CD4-positive, alpha-beta memory T cell (primary cell): ENCODE measurements at places on chromosomes 13 and 19.
A peak's percentile ranks its signal among the peaks of the same experiment; 100 is the strongest.

DNA sequence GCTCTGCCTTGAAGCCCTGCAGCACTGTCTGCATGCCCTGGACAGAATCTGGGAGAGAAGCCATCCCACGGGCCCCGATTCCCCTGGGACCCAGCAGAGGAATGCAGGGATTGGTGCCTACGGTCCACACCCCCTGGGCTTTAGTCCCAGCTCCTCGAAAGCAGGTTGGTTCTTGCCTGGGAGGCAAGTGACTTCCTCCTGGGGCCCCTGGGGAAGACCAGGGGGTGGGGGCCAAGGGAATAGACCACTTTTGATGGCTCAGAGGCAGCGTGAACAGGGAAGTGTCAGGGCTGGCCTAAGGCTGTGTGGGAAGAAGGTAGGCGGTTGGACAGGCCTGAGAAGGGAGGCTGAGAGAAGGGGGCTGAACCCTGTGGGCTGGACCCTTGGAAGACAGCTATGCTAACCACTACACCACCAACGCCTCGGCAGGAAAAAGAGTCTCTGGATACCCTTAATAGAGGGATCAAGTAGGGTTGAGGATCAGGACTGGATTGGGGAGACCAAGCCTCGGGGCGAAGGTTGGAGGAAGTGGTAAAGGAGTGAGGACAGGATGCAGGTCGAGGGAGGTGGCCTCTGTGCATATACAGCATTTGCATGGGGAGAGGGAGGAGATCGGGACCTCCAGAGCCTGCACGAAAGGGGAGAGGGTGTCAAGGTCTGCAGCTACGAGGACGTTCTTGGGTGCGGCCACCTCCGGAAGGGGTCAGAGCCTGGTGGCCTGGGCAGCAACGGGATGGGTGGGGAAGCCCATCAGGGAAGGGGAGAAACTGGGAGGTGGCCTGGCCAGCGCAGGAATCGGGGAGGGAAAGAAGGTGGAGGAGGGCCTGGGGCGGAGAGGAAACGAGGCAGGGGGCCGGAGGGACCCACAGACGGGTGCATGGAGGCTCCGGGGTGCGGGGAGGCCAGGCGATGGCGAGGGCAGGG, 709 bp downstream of the DPP9 start:
- DNase-seq, result no peak

GRCh38 chr19:49135686-49136085, 16.3 kb downstream of the PPFIA3 start:
- peak; percentile 14 for DNase-seq

GRCh38 chr13:31530922-31531321, 208.4 kb upstream of the RXFP2 start:
- no peak for DNase-seq

GRCh38 chr19:18223860-18224524, 2.2 kb downstream of the PDE4C start:
- peak; percentile 13 for DNase-seq

DNA sequence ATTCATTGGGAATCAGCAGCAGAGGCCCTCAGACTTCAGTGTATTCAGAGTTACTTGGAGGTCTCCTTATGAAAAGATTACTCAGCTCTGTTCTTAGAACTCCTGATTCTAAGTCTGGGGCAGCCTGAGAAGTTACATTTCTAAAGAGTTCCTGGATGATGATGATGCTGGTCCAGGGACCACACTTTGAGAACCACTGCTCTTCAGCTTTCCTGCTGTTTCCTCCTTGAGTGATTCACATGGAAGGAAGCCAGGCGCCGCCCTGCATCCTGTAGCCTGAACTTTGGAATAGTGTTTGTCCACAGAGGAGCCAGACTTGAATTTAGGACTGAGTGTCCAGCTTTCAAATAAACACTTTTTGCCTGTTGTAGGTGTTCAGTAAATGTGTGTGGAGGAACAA, 2.9 kb downstream of the CEBPG start:
- DNase-seq, result no peak

DNA sequence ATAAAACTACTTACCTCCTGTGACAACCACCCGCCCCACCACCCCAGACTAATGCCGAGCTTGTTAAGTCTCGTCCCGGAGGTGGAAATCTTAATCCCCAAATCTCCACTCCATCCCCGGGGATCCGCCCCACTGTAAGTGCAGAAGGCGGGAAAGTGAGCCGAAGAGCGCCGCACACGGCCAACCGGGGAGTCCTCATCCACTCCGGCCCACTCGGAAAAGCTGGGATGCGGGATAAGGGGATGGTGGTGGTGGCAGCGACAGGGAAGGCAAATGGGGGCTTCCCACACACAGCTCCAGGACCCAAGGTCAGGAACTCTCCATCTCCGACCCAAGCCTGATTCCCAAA, 621 bp downstream of the FBL start:
- DNase-seq, result no peak

DNA sequence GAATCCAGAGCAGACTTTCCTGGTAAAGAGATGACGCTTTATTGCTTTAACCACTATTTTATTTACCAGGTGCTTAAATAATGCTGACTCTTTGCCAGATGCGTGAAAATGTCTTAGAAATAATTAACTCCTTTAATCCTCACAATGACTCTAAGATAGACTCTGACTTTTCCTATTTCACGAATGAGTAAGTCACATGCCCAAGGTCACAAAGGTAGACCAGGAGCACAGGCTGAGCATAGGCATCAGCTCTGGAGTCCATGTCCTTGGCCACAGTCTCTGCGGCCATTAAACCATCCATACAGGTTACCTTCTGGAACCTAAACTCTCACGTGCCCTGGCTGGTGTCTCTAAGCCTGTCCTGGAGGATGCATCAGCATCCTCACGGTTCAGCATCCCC, 87.3 kb downstream of the ERCC5 start:
- no peak for DNase-seq

DNA sequence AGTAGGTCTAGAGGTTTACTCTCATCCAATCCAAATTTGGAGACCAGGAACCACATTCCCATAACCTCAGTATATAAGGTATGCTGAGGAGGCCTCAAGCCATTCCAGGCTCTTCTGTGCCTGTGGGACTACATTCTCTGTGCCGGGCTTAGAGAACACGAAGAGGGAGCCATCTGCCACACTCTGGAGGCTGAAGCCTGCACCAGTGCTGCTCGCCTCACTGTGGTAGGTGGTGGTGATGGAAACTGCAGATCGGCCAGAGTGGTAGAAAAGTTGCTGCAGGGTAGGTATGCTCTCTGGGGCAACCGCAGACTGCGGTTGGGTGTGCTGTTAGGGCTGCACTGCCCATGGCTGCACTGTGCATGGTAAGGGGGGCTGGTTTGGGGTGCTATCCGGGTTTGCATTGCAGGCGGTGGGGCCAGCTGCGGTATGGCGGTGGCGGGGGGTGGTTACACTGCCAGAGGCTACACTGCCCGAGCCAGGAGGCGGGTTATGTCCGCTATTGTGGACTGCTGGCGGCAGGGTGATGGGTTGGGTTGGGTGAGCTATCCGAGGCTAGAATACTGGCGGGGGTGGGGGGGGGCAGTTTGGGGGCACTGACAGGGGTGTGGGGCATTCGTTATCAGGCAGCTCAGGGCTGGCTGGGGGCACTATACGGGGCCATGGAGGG, 145.0 kb downstream of the TNFRSF19 start:
- no peak for DNase-seq

DNA sequence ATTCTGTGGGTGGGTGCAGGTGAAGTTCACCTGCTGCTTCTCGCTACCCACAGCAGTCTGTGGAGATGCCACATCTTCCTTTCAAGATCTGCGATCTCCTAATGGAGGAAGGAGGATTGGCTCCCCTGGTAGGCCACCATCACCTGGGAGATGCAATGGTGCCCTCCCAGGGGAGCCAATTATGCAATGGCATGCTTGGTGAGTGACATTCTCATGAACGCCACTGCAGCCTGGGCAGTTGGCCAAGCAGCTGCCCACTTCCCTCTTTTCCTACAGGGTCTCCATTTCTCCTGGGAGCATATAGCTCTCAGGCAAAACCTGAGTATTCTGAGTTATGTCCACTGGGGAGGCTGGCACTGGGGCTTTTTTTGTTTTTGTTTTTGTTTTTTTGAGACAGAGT, 83.5 kb upstream of the KCTD15 start:
- no peak for DNase-seq

GRCh38 chr13:49342454-49342853, 94.7 kb downstream of the CDADC1 start:
- DNase-seq, result no peak
